ENCODE measurements at places on chromosomes 11 and 22.
A peak's percentile ranks its signal among the peaks of the same experiment; 100 is the strongest.

- DNase-seq, result no peak
These were observed 201.0 kb downstream of the BARX2 start for GRCh38 chr11:129576652-129577051.

GRCh38 chr11:44269369-44270351, 40.3 kb downstream of the ALX4 start:
- DNase-seq, result peak; percentile 25

DNA sequence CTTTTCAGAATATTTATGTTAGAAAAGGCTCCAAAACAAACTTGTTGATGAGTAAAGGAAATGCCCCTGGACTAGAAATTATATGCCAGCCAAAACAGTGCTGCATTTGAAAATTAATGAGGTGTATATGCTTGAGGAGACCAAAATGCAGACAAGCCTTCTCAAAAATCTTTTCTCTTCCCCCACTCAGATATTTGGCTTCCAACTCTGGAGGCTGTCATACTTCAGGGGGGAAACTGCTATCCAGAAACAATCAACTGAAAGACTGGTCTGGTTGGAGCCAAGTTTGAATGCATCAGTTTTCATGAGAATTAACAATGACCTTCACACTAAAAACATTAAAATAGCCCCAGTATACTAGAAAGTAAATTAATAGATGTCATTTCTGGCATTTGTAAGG, 98.2 kb downstream of the SGSM3 start:
- no peak for DNase-seq

GRCh38 chr11:1017269-1018005, 19.1 kb downstream of the MUC6 start:
- DNase-seq, result no peak

DNA sequence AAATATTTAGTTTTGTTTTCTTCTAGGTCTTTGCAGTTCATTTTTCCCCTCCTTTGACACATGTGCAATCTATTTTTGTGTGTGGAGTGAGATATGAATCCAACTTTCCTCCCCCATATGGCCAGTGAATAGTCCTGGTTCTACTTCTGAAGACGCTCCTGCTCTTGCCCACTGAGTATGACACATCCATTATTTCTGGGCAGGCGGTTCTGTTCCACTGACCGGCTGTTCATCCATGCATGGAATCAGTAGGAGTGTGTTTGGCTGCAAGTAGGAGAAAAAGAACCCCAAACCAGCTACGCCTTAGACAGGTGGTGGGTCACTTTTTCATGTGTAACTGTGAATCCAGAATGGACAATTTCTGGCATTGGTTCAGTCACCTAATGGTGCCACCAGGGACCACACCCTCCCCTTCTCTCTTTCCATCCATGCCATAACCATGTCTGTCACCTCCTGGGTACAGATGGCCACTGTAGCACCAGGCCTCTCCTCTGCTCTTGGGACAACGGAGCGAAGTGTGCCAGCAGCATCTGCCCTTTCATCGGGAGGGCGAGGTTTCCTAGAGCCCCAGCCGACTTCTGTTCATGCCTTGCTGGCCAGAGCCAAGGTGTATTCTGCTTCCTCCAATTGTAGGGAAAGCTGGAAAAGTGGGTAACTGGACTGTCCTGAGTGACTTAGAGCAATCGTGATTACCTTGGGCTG, 67.4 kb upstream of the SLC22A12 start:
- no peak for DNase-seq

All from foreskin fibroblast (primary cell).